ENCODE measurements at places on chromosomes 16 and 17.
A peak's percentile ranks its signal among the peaks of the same experiment; 100 is the strongest.

DNA sequence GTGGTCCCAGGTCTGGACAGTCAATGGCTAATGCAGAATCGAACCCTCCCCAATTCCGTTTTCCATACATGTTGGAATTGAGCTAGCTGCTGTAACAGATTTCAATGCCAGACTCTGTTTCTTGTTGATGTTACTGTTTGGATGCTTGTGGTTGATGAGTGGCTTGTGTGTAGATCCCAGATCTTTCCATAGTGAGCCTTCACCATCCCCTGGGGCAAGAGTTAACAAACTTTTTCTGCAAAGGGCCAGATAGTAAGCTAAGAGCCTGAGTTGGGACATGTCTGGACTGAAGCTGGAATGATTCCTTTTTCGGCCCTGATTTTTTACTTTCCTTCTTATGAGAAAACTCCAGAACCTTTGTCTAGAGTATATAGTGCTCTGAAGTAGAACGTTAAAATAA, 296.3 kb downstream of the CPPED1 start:
- DNase-seq, result no peak

DNA sequence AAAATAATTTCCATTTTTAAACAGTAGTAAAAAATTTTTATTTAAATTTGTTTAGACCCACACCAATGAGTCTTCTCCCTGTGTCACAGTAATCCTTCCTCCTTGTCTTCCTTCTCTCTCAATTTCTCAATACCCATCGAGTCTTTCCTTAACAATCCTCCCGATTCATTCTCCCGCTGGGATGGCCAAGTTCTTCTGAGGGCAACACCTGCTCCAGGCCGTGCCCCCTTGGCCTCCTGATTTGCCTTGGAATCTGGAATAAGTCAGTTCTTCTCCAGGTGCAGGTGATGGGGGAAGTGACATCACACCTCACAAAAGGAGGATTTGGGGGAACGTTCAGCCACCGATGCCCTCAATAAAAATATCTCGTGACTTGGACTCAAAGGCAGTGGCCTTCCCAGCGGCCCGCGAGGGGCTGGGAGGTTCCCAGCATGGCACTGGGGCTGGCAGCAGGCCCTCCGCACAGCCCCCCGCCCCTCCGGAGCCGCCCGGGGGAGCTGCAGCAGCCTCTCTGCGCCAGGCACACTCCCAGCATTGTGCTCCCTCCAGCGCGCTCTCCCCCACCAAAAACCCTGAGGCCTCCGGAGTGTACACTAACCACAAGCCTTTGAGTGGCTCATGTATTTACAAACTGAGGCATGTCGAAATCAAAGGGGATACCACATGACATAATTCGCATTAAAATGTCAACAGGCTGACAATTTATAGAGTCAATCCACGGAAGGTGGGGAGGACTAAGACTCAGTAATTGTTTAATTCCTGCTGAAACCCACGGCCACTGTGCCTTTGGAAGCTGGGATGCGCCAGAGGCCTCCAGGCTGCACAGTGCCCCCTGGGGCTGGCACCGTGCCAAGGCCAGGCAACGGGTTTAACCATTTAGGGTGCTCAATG, 120.5 kb downstream of the ZFHX3 start:
- DNase-seq, result no peak

GRCh38 chr16:51429041-51429440, 278.0 kb upstream of the SALL1 start:
- no peak for DNase-seq

DNA sequence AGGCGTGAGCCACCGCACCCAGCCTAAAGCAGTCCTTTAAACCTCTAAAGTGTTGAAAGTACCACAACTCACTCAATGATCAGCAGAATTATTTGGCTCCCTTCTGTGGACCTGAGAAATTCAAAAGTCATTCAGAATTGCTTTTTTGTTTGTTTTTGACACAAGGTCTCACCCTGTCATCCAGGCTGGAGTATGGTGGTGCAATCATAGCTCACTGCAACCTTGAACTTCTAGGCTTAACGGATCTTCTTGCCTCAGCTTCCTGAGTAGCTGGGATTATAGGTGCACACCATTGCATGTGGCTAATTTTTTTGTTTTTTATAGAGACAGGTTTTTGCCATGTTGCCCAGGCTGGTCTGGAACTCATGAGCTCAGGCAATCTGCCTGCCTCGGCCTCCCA, 44.3 kb downstream of the TRAF4 start:
- DNase-seq, result no peak

- DNase-seq, result no peak
Measured at GRCh38 chr16:35564889-35565288, 2105.5 kb downstream of the TP53TG3F start.

DNA sequence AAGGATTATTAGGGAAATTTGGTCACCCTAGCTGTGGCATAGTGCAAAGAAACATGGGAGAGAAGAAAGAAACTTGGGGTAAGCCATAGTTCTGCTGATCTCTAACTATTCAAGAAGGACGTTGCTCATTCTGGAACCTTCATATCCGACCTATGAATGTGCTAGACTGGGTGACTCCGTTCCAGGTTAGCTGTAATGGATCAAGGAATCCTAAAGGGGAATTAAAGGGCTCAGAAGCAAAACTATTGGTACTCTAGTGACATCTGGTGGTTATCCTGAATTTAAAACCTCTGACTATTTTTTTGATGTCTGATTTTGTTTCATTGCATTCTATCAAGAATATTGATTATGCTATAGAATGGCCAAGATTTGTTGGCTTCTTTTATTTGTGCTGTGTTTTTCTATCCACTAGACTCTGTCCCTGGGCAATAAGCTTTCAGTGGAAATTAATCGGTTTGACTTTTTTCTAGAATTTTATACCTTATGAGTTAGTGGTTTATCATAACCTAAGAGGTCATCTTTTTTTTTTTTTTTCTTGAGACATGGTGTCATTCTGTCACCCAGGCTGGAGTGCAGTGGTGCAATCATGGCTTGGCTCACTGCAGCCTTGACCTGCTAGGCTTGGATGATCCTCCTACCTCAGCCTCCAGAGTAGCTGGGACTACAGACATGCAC, 19.5 kb downstream of the PCTP start:
- peak; percentile 54 for DNase-seq

- DNase-seq, result no peak
Measured at GRCh38 chr16:49542946-49543630, 169.5 kb downstream of the C16orf78 start.

DNA sequence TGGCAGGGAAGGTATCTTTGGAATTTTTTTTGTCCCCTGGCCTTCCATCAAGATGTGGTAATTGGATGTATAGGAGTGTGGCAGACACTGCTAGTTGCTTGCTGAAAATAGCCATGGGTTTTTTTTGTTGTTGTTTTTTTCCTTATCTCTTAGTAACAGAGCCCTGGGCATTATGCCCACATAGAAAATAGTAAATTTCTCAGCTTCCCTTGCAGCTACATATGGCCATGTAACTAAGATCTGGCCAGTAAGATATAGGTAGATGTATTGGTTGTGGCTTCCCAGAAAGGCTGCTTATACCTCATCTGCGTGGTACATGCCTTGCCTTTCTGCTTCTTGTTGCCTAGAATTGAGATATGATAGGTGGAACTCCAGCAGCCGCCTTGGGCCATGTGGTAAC, 349.9 kb downstream of the CPPED1 start:
- DNase-seq, result no peak

DNA sequence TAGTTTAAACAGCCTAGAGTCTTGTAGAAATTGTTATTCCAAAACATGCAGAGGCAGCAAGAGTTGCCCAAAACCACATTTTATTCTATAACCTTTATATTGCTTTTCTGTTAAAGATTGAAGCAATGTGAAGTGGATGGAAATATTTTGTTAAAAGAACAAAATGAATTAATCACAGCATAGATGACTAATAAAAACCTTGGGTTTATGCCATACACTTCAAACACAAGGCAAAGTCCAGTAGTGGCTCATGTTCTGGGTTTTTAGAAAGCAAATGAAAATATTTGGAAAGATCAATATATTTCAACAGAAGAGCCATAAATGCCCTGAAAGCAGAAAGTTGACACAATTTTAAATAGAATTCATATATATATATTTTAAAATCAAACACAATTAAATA, 36.7 kb upstream of the ULK2 start:
- no peak for DNase-seq

DNA sequence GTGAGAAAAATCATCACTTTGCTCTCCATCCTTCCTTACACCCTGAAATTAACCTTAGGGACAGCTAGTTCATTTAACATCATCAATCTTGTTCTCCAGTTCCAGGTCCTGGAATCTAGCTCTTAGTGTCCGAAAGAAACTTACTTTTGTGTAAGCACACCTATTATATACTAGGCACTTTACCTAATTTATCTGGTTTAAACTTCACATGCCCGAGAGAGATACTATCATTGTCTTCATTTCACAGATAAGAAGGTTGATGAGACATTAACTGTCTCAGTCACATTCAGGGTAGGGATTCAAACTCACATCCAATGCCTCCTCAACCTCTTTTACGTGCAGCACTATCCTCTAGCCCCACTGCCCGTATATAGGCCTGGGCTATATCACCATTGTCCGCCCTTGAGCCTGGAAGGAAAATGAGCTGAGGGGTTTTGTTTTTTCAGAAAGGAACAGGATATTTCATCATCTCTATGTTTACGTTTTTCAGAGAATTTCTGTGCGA, 501 bp upstream of the AP2B1 start:
- DNase-seq, result no peak

- no peak for DNase-seq
Measured at GRCh38 chr17:30520882-30521281, 43.7 kb downstream of the GOSR1 start.

DNA sequence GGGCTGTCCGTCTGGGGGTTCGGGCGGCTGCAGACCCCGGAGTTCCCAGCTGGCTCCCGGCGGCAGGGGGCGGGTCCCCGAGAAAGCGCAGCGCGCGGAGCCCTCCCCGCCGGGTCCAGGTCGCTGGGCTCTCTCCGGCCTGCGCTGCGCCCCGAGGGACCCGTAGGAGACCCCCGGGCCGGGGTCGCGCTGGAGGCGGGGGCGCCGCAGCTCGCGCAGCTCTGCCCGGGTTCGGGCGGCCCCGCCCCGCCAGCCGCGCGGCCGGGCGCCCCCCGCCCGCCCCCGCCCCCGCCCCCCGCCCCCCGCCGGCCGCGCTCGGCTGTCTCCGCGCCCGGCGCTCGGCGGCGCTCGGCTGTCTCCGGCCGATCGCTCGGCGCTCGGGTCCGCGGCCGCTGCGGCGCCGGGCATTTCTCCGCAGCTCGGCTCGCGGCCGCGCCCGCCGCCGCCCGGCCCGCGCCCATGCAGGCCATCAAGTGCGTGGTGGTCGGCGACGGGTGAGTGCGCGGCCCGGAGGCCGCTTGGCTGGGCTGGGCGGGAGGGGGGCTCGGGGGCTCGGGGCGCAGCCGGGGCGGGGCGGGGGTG, at the start of gene RAC3:
Gene RAC3 (plus strand): TSS at position 376 of the 582 bp plus-strand sequence. CDS start 84 bp downstream, at position 460.
- DNase-seq, result peak; percentile 17

DNA sequence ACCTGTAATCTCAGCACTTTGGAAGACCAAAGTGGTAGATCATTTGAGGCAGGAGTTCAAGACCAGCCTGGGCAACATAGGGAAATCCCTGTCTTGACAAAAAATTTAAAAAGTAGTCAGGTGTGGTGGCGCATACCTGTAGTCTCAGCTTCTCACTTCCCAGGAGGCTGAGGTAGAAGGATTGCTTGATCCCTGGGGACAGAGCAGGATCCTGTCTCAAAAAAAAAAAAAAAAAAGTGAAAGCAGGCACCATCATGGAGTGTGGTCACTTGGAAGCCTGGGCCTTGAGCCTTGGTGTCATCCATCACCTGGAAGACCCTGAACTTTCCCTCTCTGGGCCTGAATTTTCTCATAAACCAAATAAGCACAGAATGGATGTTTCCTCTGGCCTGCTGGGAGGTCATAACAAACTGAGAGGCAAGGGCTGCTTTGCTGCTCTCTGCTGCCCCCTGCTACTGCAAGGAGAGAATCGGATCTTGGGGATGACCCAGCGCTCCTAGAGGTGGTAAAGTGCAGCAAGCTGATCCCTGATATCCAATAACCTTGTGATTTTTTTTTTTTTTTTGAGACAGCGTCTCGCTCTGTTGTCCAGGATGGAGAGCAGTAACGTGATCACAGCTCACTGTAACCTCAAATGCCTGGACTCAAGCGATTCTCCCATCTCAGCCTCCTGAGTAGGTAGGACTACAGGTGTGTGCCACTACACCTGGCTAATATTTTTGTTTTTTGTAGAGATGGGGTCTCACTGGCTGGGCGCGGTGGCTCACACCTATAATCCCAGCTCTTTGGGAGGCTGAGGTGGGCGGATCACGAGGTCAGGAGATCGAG, 75.9 kb upstream of the RNU2-1 start:
- DNase-seq, result no peak

GRCh38 chr16:58842156-58842555, 108.0 kb upstream of the GOT2 start:
- no peak for DNase-seq

DNA sequence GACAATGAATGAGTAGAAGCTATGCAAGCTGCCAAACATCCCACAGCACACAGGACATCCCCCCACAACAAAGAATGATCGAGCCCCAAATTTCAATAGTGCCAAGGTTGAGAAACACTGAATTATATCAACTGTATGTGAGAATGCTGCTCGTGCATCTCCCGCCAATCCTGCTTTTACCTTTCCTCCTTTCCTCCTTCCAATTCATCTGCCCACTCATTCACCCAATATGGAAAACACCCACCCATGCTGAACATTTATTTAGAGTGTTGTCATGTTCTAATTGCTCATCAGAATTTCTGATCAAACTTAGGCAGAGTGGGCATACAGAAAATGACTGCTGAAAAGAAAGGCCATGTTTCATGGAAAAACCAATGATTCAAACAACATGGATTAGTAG, 183.0 kb downstream of the TMEM114 start:
- no peak for DNase-seq

- DNase-seq, result no peak
Measured at GRCh38 chr17:19943026-19943425, 34.6 kb downstream of the AKAP10 start.

GRCh38 chr16:80144191-80144590, 396.6 kb upstream of the DYNLRB2 start:
- no peak for DNase-seq

DNA sequence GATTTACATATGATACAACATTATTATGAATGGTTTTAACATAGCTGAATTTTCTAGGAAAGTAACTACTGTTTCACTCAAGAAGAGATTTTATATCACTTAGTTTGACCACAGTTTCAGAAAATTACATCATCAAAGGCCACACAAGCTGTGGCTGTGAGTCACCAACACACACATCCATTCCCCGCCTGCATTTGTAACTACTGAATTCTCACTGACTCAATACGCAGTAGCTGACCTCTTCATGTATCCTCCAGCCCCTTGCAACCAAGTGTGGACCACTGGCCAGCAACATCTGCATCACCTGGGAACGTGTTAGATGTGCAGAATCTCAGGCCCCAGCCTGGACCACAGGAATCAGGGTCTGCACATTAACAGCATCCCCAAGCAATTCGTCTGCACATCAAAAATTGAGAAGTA, 197.6 kb downstream of the XYLT1 start:
- no peak for DNase-seq

DNA sequence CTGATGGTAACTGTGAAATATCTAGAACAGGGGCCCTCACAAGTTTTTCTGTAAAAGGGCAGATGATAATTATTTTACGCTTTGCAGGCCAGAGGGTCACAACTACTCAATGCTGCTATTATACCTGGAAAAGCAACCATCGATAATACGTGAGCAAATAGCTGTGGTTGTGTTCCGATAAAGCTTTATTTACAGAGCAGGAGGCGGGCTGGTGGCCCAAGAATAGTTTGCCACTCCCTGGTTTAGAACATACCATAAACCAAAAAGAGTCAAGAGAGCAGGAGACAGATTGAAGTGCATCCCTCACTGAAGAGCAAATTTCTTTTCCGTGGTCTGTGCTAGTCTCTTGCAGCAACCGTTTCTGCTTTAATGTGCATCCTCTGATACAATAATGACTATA, 77.9 kb upstream of the DYNLRB2 start:
- DNase-seq, result no peak

Data from cerebellar cortex (tissue), 1 donor.